ENCODE measurements at places on chromosomes 12 and 14.

- DNase-seq, result no peak
These were observed 968 bp upstream of the ARID4A start for GRCh38 chr14:58297412-58297761.

GRCh38 chr12:110862329-110862728, 15.5 kb downstream of the CCDC63 start:
- DNase-seq, result no peak

- no peak for DNase-seq
These were observed 1010.5 kb upstream of the NOVA1 start for GRCh38 chr14:27608377-27608776.

DNA sequence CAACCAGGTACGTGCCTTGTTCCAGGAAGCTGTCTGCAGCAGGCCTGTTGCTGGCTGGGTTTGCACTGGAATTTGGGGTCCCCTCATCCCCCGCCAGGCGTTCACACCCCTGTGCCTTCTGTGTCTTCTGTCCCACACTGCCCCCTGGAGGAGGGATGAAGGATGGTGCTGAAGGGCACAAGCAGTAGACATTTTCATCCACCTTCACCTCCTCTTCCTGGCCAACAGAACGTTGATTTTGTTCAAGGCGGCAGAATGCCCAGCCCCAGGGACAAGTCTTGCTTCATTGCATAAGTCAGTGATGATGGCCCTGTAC, 122.1 kb downstream of the CALM1 start:
- peak; percentile 15 for DNase-seq

- no peak for DNase-seq
These were observed 238.0 kb downstream of the CHST11 start for GRCh38 chr12:104694711-104695110.

- peak; percentile 48 for DNase-seq
These were observed 114.3 kb downstream of the KSR2 start for GRCh38 chr12:117854339-117855012.

DNA sequence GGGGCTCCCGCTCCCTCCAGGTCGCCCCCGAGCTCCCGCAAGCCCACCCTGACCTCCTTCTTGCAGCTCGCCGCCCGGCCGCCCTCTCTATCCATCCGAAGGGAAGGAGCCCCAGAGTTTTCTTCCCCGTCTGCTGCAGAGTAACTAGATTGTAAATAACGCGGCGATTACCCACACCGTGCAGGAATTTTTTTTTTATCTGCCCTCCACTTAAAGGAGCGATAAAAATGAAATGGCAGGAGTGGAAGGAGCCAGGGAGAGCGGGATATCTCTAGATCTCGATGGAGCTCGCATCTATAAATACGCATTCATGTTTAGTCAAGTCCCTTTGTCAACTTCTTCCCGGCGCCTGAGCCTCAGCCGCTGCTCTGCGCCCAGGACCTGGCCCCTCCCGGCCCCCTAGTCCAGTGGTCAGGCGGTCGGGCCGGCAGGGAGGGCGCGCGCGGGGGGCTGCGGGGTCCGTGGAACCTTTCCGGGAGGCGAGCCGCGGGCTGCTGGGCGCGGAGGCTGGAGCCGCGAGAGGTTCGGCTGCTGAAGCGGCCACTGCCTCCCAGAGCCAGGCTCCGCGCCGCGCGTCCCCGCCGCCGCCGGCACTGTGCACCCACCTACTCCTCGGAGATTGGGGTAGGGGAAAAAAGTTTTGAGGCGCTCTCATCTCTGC, 386.0 kb downstream of the BCAT1 start:
- DNase-seq, result peak; percentile 7

GRCh38 chr14:30974628-30975027, 50.8 kb upstream of the AP4S1 start:
- DNase-seq, result peak; percentile 27

- no peak for DNase-seq
These were observed 1.1 kb downstream of the PPP4R4 start for GRCh38 chr14:94175011-94175745.

DNA sequence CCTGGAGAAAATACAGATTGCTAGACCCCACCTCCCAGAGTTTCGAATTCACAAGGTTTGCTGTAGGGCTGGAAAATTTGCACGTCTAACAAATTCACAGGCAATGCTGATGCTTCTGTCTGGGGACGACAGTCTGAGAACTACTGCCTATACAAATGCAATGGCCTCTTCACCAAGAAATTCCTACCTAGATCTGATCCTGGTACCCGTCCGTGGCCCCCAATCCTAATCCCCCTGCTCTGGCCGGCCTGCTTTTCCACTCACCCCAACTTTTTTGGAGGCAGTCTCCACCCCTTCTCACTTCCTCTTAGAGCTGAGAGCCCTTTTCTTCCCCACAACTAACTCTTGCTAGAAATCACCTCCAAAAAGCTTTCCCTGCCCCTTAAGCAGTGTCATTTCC, 3.1 kb upstream of the SSH1 start:
- DNase-seq, result no peak

DNA sequence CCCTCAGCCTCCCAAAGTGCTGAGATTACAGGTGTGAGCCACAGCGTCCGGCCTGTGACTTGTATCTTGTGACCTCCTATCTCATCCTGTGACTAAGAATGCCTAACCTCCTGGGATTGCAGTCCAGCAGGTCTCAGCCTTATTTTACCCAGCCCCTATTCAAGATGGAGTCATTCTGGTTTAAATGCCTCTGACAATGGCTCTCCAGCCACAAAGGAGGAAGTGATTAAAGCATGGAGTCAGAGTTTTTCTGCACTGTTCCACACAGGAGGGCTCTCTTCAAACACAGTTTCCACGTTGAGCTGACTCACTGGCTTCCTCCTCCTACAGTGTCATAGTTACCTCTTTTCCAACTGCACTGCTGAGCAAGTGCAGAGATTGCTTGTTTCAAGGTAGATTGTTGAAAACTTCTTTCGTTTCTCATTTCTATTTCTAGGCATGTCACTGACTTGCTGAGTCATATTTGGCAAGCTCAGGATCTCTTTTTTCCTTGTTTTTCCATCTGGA, 383.8 kb downstream of the PCNX1 start:
- DNase-seq, result peak; percentile 46

GRCh38 chr12:110936367-110937103, 16.2 kb upstream of the MYL2 start:
- DNase-seq, result no peak

- no peak for DNase-seq
These were observed 28.8 kb downstream of the PAX9 start for GRCh38 chr14:36690311-36691040.

DNA sequence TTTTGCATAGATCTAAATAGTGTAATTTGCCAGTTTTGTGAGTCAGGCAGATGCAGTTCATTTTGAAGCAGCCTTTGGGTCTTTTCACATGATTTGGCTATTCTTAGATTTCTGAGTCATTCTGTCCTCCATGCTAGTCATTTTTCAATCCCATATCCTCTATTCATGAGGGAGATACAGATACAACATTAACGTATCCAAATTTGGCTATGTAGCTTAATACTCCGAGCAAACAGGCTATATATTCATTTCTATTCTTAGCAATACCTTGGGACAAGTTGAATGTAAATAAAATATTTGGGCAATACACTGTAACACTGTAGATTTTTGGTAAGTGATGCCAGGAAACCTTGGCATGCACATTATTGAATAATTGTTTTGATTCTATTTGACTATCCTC, 270.7 kb upstream of the PDE3A start:
- DNase-seq, result peak; percentile 92

GRCh38 chr14:49578141-49578540, 8.0 kb downstream of the RPS29 start:
- no peak for DNase-seq

GRCh38 chr12:119235197-119235751, 56.5 kb downstream of the HSPB8 start:
- DNase-seq, result no peak

DNA sequence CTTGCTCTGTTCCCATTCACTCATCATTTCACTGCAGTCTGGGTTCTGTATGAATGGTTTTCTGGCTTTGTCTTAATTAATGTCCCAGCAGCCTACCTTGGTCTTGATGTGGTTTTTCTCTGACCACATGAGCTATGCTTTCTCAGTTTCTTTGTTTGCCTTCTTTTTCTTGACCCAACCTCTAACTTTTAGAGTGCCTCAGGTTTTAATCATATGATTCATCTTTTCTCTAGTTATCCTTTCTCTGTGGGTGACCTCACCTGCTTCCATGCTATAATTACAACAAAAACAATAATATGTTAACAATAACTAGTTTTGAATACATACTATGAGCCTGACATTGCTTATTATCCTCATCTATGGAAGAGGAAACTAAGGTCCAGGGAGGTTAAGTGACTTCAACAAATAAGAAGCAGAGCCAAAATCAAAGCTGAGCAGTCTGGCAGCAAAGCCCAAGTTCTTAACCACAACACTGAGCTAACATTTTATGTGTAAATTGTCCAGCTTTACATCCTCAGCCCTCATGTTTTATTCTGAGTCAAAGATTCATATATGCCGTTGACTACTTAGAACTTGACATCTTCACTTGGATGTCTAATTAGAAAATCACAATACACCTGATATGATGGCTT, 4.7 kb upstream of the EPYC start:
- DNase-seq, result no peak

- no peak for DNase-seq
These were observed 707.9 kb downstream of the AACS start for GRCh38 chr12:125773033-125773640.

DNA sequence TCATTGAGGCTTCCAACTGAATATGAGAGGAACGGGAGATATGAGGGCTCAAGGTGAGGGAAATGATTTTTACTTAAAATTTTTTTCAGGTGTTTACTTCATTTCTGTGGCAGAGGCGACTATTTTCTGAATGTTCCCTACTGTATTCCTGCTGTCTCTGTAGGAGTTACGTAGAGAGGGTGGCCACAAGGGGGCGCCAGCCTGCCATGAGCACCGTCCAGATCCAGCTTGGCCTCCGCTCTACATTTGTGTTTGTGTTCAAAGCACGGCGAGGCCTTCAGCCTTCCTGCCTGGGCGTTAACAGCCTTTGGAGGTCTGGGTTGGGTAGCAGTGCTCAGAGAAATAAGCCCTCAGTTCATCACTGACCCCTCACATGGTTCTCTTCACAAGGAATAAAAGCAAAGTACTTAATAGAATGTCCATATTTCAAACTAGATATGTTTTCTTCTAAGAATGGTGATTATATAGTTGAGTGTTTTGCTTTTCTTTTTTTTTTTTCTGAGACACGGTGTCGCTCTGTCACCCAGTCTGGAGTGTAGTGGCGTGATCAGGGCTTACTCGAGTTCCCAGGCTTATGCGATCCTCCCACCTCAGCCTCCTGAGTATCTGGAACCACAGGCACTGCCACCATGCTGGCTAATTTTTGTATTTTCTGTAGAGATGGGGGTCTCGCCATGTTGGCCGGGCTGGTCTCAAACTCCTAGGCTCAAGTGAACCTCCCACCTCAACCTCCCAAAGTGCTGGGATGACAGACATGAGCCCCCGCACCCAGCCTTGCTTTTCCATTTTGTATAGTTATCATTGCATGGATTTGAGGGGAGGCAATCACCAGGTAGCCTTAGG, 22.3 kb downstream of the CKB start:
- DNase-seq, result peak; percentile 76

- DNase-seq, result peak; percentile 81
These were observed at the start of gene ERBB3 for GRCh38 chr12:56079723-56080555. TSS of gene ERBB3 (plus strand) at chr12:56080165. CDS start at chr12:56080301, 136 bp downstream.

GRCh38 chr14:61077951-61078720, 97.1 kb downstream of the SLC38A6 start:
- DNase-seq, result no peak

GRCh38 chr12:6230321-6231110, 30.3 kb downstream of the CD9 start:
- peak; percentile 50 for DNase-seq

GRCh38 chr12:2083008-2083407, 30.2 kb downstream of the CACNA1C start:
- peak; percentile 39 for DNase-seq

DNA sequence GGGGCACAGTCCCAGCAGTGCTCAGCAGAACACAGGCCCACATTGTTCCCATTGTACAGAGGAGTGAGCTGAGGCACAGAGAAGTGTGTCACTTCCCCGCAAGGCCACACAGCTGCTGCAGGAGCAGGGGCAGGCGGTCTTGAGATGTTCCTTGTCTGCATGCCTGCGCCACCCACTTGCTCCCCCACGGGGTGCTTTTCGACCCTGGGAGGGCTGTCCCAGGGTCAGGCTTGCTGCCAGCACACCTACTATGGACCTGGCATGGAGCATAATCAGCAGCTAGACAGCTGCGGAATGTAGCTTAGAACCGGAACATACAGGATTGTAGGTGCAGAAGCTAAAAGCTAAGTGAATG, 7.8 kb upstream of the EP400 start:
- no peak for DNase-seq

GRCh38 chr12:119448611-119449131, 114.1 kb downstream of the CCDC60 start:
- DNase-seq, result no peak

- DNase-seq, result no peak
These were observed 77.2 kb upstream of the RFLNA start for GRCh38 chr12:124217508-124218242.

- DNase-seq, result no peak
These were observed 184.7 kb upstream of the OTX2 start for GRCh38 chr14:56995010-56995409.

DNA sequence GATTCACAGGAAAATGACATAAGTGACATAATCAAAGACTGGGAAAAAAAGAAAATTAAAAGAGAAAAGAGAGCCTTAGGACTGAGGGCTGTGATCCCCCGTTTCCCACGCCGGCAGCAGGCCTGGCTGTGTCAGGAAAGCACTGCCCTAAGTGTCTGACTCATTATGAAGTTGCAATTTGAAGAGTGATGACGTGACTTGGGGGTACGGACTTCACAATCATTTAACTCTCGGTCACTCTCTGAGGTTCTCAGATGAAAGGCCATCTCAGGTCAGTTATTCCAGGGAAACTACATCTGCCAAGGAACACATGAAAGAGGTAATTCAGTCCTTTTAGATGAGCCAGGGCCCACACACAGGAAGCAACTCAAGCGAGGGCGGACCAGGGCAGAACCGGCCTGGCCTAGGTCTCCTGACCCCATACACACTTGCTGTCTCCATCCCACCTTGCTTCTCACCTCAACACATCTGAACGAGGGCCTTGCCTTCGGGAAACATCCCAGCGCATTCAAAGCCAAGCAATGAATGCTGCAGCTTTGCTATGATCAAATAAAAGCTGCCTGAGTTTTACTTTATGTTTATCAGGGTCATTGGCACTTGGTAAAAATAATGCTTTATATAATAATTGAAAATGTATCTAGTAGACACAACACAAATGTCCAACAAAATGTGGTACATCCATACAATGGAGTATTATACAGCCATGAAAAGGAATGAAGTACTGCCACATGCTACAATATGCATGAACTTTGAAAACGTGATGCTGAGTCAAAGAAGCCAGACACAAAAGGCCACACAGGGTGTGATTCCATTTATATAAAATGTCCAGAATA, 2.7 kb downstream of the SSH1 start:
- DNase-seq, result peak; percentile 94

DNA sequence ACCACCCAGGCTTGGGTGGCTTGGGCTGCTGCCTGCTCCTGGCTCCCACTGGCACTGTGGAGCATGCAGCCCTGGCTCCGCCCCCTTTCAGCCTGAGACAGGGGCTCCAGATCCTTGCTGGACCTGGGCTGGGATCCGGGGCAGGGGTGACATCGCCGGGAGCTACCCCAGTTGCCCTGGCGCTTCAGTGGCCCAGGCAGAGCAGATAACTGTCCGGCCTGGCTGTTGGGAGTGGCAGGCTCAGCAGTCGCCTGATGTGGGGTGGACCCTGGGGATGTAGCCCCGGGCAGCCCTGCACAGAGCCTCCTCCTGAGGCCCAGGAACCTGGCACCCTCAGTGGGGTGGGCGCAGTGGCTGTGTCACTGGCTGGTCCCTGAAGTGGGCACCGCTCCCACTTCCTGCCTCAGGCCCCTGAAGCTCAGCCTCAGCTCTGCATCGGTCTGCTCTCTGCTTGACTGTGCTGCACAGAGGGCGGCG, 57.9 kb downstream of the FUT8 start:
- no peak for DNase-seq
